ENCODE measurements at places on chromosomes 3 and 15.

GRCh38 chr3:51968170-51968775 lies 1.0 kb upstream of the PCBP4 start:
- DNase-seq: no peak

- no peak for DNase-seq
Measured at GRCh38 chr15:48479751-48480150, 148.5 kb downstream of the DUT start.

- no peak for DNase-seq
Measured at GRCh38 chr3:168371846-168372245, 276.1 kb upstream of the GOLIM4 start.

DNA sequence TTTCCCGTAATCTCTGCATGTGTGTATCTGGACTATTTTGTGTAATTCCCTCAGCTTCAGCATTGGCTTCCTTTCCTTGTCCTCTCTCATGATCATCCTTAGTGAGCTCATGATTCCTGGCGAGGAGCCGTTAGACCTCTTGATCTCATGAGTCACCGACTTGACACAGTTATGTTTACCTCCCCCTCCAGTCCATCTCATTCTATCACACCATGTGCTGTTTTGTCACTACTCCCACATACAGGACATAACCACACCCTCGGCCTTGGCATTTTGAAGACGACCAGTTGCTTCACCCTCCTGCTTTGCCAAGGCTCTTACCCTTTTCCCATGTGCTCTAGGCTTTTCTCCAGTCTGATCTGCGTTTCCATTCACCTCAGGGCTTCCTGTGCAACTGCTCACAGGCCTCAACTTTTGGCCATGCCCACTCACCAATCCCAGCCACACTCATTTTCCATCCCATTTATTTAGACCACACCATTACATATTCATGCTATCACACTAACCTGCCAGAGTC lies 41.5 kb downstream of the CP start:
- no peak for DNase-seq

GRCh38 chr3:52615166-52615565 lies 70.5 kb downstream of the PBRM1 start:
- no peak for DNase-seq

DNA sequence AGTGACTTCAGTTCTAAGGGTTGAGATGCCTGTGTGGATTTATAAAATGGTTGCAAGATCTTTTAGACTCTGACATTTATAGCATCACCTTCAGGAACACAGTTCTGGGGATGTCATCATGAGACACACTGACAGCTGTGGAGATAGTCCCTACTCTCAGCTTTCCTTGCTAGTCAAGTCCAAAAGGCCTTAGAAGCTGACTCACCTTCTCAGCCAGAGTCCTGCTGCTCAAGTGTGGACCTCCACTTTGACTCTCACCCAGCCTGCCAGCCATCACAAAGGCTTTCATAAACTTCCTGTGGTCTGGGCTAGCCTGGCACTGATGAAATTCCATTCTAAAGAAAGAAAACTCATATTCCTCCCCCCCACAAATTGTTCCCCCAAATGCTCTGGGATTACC lies 44.8 kb downstream of the TMEM39A start:
- DNase-seq: no peak

GRCh38 chr3:115800489-115801075 lies 177.3 kb downstream of the GAP43 start:
- DNase-seq: no peak

- no peak for DNase-seq
Measured at GRCh38 chr3:136048068-136048467, 82.5 kb downstream of the PPP2R3A start.
